CD4-positive, alpha-beta T cell treated with Interleukin-6 for 4 hours (primary cell): ENCODE measurements at places on chromosomes 13 and 19.

DNA sequence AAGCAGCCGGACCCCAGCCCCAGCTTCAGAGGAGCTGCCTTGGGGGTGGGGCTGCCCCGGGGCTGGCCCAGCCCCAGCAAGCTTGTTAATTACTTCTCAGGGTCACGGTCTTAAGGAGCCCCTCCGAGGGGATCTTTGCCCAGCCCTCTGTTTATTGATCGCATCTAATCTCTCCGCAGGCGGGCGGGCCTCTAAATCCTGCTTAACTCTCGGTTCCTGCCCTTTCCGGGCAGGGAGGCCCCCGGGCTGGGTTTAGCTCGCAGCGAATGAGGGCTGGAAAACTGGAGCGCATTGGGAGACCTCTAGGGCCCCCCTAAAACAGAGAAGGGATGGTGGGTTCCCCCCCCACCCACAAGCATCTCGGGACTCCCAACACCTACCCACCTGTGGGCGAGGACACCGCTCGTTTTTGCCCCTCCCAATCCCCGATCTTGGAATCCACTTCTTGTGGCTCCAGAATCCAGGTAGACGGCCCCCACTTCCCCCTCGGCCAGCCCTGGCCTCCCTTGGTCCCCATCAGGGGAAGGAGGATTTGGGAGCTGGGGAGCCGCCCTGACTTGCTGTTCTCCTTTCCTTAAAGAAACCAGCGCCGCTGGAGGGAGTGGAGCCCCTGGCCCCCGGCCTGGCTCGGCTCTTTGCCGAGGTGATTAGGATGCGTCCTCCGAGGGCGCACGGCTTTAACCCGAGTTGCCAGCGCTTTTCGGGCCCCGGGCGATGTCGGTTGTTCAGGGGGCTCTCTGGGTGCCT is 59.5 kb upstream of the ADGRL1 start:
- DNase-seq = no peak

DNA sequence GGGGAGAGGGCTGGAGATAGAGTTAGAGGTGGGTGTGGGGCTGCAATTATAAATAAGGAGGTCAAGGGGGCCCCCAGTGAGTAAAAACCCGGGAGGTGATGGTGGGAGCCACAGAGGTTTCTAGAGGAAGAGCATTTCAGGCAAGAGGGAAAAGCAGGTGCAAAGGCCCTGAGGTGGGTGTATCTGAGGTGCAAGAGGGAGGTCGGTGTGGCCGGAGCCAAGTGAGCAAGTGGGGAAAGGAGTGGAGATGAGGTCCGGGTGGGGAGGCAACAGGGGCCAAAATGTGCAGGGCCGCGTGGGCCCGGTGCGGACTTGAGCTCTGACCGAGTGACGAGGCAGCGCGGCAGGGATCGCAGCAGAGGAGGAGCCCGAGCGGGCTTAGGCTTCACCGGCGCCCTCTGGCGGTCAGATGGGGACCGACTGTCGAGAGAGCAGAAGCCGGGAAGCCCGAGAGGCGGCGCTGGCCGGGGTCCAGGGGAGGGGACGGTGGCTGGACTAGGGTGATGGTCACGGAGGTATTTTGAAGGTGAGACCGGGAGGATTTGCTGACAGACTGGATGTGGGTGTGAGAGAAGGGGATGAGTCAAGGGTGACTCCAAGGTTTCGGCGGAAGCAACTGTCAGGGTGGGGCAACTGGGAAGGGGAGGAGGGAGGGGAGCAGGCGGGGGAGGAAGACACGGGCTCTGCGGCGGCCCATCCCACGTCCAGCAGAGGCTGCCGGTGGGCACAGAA is 17.7 kb upstream of the SPACA4 start:
- peak; percentile 90 for DNase-seq

DNA sequence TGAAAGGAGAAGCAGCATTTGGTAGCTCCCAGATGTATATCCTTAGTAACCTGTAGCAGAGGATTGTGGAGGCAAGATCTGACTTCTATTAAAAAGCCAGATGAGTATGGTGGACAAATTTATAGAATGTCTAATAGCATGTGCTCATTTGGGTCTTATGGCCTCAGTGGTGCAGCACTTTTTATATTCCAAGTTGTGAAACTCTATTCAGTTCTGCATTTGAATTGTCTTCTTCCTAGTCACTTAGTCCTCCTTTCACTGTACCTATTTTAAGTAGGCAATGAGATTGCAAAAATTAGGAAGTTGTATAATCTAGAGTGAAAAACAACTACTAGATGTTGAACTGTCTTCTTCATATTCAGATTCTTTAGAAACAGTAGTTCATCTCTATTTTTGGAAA is 412.5 kb upstream of the PCDH9 start:
- DNase-seq = no peak

DNA sequence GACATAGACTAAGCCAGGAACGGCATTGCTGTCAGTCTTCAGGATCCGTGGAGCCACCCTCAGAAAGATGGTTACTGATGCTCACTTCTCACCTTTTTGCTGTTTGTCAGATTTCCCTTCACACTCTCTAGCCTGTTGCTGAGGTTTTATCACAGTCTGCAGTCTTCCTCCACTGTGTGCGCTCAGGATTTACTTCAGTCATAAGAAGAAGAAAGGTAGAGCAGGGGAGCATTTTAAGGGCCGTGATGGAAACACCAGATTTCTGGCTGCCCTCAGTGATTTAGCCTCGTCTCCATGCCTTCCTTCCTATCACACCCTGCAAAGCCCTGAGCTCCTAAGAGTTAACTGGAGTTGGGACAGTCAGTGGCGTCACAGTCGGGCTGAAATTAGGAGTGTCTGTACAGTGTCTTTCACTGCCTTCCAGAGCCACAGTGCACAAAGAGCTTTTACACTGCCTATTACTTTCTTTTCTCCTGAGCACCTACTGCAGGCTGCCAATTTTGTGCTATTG is 60.0 kb upstream of the GPR183 start:
- peak; percentile 53 for DNase-seq

- DNase-seq = no peak
These were observed 20.8 kb upstream of the SEMA6B start for GRCh38 chr19:4580021-4580901.

DNA sequence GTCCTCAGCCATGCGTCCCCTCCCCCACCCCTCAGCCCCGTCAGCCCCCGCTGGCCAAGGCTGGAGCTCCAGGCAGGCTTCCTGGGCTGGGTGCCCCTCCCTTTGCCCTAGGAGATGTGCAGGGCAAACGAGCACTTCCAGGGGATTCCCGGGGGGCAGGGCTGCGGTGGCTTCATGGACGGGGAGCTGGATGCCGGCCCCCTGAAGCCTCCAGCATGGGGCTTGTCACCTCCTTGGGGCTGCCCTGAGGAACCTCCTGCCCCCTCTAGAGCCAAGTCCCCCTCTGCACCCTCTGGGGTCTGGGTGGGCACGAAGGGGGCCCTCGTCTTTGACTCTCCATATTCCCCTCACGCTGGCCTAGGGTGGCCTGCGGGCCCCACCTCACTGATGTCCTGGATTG is 25.4 kb upstream of the SLC7A10 start:
- no peak for DNase-seq

DNA sequence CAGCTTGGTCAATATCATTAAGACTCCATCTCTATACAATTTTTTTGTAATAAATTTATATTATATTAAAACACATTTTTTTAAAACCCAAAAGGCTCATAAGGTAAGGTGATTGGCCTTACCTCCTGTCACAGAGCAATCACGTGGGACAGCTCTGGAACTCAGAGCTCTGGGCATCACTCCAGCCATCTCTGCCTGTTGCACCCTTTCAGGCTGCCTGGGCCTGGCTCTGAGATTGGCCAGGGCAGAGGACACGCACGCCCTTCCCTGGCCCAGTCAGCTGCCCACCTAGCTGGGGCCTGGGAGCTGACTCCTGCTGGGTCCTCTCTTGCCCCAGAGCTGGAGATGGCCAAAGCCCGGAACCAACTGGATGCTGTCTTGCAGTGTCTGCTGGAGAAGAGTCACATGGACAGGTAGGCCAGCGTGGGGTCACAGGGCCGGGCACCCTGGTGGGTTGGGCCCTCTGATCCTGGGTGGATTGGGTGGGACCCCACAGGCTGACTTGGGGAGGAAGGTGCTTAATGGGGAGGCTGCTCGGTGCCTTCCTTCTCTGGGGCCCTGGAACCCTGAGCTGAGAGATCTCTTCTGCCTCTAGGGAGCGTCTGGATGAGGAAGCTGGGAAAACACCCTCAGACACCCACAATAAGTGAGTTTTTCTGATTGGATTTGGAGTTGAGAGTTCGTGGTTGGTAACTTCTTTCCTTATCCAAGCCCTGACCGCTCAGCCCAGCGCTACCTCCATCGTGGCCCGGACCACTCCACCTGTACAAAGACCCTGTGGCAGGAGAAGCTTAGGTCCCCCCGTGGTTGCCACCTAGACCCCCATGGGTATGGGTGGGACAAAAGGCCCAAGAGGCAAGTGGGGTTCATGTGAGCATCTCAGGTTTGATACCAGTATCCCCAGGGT is 3.7 kb downstream of the LIN37 start:
- no peak for DNase-seq
